ENCODE measurements at places on chromosomes 12 and 14.

DNA sequence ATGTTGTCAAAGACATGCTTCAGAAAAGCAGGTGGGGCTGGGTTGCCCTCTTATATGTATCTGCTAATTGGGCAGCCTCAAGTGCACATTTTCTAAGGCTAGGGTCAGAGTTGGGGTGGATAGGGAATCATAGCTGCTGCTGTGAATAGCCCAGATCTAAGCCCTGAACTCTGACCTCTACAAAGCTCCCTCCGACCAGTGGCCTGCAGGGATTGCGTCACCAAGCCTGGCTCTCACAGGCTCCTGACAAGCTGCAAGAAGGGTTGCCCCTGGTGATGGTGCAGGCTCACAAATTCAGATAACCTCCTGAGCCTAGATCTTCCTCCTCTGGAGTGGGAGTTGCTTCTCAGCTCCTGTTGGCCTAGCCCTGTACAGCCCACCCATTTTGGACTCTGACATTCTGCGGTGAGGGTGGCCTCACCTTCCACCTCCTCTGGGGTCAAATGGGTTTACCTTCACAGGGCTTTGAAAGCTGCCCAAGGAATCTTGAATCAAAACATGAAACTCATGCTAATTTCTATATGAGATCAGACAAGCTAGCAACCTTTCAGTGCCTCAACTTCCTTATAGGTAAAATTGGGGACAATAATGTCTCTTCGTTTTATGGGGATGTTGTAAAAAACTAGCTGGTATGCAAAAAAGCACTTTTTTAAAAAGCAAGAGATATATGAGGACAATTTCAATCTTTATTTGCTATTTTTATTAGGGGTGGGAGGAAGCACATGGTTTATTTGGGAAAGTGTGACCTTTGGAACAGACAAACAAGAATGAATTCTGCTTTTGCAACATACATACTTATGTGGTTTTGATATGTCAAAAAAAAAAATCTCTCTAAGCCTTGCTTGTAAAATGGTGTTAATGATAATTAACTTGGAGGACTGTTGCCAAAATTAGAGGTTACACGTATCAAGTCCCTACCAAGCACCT, 4.9 kb upstream of the SUSD6 start:
- no peak for DNase-seq

GRCh38 chr12:4272424-4273272, 914 bp upstream of the CCND2 start:
- no peak for DNase-seq

GRCh38 chr12:20716037-20716436, 20.9 kb downstream of the SLCO1C1 start:
- no peak for DNase-seq

DNA sequence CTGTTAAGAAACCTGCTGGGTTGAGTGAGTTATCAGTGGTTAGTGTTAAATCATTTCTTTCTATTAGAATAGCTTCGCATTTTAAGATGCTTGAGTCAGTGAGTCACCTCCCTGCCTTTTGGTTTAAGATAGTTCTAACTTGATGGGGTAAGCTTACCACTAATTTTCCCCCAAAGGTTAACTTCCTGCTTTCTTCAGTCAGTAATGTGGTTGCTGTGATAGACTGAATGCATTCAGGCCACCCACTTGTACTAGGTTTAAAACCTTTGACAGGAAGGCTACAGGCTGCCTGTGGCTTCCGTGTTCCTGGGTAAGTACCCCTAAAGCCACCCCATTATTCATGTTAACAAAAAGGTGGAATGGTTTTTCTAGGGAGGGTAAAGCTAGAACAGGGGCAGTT, 25.3 kb downstream of the CLEC2A start:
- DNase-seq, result no peak

GRCh38 chr14:51805541-51805940, 54.9 kb upstream of the GNG2 start:
- no peak for DNase-seq

GRCh38 chr12:82351390-82351789, 6.8 kb downstream of the CCDC59 start:
- no peak for DNase-seq

GRCh38 chr14:101186992-101187815, 283.7 kb upstream of the RTL1 start:
- no peak for DNase-seq

DNA sequence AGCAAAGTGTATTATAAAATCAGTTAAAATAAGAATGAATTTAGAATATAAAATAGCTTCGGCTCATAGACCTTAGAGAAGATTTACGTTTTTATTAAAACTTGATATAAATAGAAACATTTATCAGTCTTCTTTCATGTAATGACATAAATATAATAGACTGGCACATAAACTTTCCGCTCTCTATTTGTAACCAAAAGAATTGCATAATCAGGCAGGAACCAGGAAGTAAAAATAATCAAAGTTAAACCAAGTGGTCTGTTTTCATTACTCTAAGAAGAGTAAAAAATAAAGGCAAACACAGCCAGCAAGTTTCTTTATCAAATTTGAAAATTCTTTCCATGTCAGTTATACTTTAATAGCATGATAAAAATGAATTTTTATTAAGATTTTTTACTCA, 46.3 kb upstream of the ATP2A2 start:
- DNase-seq, result no peak

DNA sequence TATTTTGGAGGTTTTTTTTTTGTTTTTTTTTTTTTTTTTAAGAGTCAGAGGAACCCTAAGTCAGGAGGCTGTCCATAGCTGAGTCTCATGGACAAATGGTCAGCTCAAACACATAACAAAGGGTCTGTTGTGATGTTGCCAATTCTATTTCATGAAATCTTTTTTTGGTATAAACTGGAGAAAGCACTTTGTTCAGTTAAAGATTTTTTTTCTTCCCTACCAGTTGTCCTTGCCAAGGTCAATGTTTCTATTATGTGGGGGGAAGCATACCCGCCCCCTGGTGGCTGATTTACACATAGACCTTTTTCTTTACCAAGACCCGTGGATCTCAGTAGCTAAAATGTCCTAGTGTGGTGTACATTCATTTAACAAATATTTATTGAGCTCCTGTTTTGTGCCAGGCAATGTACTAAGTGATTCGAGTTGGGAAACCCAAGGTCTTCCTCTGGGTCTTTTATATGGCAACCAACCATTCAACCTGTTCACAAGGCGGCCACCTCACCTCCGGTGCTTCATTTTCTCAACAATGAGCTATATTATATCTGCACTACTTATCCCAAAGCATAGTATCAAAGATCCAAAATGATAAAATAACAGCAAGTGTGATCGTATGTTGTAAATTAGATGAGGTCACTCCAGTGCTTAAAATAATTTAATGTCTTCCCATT, 214.5 kb downstream of the PAH start:
- no peak for DNase-seq

- DNase-seq, result no peak
Measured at GRCh38 chr14:25120261-25120660, 70.3 kb upstream of the STXBP6 start.

DNA sequence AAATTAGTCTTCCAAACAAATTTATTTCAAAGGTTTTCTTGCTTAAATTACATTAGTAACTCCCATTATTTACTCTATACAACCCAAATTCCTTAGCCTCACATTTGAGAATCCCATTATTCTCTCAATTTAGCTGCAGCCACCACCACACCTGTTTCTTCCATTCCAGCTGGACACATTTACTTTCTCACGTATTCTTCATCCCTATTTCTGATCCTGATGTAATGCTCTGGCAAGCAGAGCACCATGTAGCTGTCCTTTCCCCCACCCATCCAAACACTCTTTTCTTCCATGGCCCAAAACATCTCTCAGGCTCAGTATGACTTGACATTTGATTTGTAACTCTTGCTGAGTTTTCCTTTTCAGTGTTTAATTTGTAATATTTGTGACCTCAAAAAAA, 240.2 kb upstream of the CLEC14A start:
- DNase-seq, result no peak

- no peak for DNase-seq
Measured at GRCh38 chr14:50109342-50109741, 7.0 kb downstream of the VCPKMT start.

DNA sequence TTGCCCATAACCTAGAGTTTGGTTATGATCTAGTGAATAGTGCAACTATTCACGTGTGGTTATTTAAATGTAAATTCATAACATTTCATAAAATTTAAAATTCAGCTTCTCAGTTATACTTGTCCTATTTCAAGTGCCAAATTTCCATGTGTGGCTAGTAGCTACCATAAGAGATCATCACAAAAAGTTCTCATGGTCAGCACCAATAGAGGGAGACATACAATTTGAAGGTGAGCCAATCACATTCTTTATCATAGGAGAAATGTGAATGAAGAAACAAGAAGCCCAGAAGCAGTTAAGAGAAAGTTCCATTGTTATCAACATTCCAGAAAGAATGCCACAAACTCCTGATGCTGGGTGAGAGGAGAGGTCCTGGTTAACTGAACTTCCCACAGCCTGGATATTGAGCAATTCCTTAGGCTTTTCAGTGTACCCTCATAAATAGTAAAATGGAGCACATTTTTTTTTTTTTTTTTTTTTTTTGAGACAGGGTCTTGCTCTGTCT, 892.9 kb upstream of the USP15 start:
- no peak for DNase-seq

GRCh38 chr12:29691161-29691854, 92.4 kb downstream of the TMTC1 start:
- DNase-seq, result no peak

DNA sequence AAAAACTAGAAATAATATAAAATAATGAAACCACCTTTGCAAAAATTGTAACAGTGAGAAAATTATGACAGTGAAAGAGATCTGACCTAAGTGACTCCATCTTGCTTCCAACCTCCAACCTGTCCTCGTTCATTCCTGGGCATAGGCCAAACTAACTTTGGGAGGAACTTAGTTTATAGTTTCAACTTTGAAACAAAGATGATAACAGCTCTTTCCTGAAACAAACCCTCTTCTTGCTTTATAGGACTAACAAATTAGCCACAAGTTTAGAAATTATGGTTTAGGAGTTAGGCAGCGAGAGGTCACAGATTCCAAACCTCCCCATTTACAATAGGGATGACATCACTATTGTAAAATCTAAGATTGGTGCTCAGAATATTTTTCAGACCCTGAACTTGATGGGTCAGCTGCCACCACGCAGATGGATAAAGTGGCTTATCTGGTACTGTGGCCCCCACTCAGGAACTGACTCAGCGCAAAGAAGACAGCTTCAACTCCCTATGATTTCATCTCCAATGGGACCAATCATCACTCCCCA, 32.8 kb upstream of the OR10AD1 start:
- no peak for DNase-seq

- DNase-seq, result no peak
Measured at GRCh38 chr12:68450947-68451260, 118.7 kb upstream of the MDM1 start.

DNA sequence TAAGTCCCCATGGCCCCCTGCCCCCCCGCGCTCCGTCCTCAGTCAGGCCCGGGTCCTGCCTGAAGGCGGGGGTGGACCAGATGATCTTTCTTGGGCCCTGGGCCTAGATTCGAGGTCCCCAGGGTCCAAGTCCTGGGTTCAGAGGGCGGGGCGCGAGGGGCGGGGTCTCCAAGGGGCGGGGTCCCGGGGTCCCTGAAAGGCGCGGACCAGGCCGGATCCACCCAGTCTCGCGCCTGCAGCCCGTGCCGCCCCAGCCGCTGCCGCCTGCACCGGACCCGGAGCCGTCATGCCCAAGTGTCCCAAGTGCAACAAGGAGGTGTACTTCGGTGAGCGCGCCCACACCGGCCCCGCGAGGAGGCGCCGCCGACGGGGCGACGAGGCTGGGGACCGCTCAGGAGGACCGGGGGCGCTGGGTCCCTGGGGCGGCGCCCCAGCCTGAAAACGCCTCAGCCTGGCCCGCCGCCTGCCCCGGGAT, 325 bp downstream of the CRIP1 start:
- no peak for DNase-seq

DNA sequence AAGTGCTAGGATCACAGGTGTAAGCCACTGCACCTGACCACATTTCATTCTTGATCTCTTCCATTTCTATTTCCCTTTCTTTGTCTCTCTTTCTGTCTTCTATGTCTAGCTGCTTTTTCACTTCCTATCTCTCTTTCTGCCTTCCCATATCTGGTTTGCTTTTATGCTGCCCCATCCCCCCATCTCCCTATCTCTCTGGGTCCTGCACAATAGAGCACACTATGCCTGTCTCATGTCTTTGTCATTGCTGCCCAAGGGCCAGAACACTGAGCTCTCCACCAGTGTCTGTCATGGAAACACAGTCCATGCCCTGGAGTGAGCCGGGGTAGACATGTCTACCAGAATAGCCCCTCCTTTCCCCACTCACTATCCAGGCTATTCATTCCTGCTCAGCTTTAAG, 12.3 kb upstream of the RARG start:
- DNase-seq, result no peak

GRCh38 chr12:106975993-106976658, 10.8 kb downstream of the MTERF2 start:
- DNase-seq, result no peak

DNA sequence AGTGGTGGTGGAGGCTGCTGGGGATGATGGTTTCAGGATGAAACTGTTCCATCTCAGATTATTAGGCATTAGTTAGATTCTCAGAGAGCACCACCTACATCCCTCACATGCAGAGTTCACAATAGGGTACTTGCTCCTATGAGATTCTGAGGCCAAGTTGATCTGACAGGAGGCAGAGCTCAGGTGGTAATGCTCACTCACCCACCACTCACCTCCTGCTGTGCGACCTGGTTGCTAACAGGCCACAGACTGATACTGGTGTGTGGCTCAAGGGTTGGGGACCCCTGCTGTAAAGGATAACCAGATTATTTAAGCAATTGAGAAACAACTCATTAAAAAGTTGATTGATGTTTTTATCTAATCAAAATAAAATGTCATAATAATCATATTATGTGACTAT, 248.5 kb downstream of the RERGL start:
- DNase-seq, result no peak

DNA sequence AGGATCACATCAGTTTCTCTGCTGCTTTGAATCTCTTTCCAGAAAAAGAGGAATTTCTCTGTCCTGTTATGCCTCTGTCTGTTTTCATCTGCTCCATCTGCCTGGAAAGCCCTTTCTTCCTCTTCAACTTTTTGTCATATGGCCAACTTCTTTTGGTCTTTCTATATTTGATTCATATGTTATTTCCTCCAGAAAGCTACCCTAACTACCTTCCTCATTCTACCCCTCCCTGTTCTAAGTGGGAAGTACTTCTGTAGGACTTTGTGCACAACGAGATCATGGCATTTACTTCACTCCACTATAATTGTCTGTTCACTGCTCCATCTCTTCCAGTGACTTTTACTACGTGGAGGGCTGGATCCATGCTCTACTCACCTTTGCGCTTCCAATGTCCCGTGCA, 5.9 kb downstream of the CLEC4D start:
- DNase-seq, result no peak

- DNase-seq, result no peak
Measured at GRCh38 chr12:109458086-109458485, 19.0 kb downstream of the KCTD10 start.

- DNase-seq, result no peak
Measured at GRCh38 chr14:28142400-28143015, 624.1 kb upstream of the FOXG1 start.

DNA sequence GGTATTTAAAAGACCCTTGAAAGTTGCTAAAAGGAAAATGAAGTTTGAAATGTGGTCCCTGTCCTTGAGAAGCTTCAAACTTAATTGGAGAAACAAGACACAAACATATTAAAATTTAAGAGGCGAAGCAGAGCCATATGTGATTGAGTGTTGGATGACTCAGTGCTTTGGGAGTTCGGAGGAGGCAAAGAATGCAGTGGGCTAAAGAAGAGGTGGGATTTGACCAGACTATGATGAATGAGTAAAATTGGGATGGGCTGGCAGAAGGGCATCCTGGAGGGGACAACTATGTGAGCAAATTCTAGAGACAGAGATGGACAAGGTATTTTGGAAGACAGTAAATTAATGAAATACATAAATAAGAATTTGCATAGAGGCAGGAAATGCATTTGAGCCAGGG, 358.6 kb downstream of the EGLN3 start:
- no peak for DNase-seq

GRCh38 chr14:71833476-71833875, 98.8 kb upstream of the RGS6 start:
- DNase-seq, result no peak

All from stimulated activated CD4-positive, alpha-beta T cell treated with anti-CD3 and anti-CD28 coated beads, Interleukin-1b, Interleukin-23, amount 100 ng/mL, for 24 hours (primary cell).